ENCODE measurements at places on chromosomes 4 and X. TPM values are rescaled to one million over a fixed set of nuclear protein-coding genes. Genes with fewer than 3 reads are reported as not detected.

DNA sequence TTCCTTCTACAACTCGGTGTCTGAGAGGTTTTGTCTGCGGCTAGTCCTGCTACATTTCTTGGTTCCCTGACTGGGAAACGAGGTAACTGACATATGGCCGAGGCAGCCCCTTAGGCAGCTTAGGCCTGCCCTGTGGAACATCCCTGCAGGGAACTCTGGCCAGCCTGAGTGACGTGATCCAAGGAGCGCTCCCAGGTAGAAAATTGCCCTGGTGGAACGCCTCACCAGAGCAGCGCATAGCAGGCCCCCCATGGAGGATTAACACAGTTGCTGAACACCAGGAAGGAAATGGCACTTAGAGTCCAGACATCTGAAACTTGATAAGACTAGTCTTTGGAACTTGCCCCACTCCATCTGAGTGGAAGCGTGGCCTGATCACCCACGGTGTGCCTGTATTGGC is 837.4 kb upstream of the NDST4 start:
- no peak for DNase-seq

- no peak for DNase-seq
Measured at GRCh38 chr4:71163317-71163716, 169.9 kb downstream of the DCK start.

DNA sequence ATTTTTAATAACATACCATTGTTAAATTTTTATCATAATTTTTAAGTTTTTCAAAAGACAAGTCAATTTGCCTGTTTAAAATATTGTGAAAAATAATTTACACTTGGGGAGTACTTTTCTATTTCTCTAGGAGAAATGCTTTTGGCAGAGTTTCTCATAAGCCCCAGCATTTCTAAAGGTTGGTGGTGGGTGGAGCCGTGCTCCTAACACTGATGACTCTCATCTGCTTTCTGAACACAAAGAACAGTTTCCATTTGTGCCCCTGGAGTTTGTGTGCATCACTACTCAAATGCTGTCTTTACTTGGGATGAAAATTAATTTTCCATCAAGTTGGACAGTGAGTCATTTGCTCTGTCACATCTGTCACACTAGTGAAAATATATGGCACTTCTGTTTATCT is 57.6 kb downstream of the TNIP2 start:
- no peak for DNase-seq

The UGT8 gene
- total RNA-seq = 4.3 TPM

The NAP1L5 gene
- total RNA-seq = 2.8 TPM
